ENCODE measurements at places on chromosomes 12 and 14.

DNA sequence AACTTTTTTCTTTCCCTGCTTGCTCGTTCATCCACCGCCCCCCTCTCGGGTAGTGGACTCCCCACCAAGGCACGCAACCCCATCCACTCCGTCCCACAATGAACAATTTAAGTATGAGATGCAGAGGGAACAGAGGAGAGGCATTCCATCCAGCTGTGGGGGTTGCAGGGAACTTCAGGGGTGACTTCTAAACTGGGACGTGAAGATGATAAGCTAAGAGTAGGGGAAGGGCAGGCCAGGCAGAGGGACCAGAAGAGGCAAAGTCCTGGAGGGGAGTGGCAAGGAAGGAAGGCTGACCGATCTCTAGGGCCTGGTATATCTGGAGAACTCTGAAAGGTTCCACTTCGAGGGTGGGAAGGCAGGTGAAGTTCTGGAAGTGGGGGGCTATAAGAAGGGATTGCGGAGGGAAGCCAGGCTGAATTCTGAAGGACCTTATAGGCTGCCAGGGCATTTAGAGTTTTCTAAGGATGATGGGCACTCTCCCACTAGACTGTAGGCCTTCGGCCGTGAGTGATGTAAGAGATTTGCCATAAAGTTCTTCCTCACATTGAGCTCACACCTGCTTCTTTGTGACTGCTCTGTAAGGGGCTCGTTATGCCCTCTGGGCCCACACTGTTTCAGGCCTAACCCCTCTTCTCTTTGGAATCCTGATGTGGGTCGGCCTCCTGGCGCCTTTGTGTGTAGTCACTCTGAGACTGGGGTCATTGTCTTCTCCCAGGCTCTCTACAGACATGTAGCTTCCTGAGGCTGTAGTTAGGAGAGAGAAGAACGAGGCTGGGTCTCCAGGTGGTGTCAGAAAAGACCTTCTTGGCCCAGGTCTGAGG is 12.1 kb downstream of the NFATC4 start:
- DNase-seq: no peak

GRCh38 chr14:92437729-92438285 is 75.8 kb upstream of the RIN3 start:
- DNase-seq: no peak

GRCh38 chr14:49464885-49465284 is 121.3 kb downstream of the RPS29 start:
- no peak for DNase-seq

DNA sequence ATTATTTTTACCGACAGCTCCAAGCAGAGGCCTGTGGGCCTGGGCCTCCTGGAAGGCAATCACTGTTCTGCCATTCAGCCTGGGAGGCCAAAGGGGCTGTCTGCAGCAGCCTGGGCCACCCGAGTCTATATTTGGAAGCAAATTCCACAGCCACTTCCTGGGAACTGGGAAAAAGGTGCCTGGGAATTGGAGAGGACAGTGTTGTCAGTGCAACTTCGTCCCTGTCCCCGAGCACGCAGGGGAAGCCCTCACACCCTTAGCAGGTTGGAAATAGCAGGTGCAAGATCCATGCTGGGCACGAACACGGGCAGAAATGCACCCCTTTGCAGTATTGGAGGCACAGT is 9.6 kb upstream of the TBX5 start:
- DNase-seq: no peak

- peak; percentile 62 for DNase-seq
Measured at GRCh38 chr14:104094056-104094708, 8.7 kb downstream of the ASPG start.

DNA sequence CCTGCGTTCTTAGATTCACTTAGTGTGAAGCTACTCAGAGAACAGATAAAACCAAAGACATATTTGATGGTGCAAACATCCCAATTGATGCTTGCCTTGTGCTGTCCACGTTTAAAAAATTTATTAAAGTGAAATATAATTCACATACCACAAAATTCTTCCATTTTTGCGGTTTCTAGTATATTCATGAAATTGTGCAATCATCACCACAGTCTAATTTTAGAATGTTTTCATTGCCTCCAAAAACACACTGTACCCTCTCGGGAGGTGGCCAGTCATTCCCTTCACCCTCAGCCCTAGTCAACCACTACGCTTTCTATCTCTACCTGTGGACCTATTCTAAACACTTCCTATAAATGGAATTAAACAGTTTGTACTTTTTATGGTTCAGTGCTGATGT is 1109.2 kb downstream of the FLRT2 start:
- DNase-seq: no peak

- DNase-seq: no peak
Measured at GRCh38 chr14:72557671-72558070, 336.2 kb downstream of the DPF3 start.

GRCh38 chr14:99338313-99338712 is 66.3 kb upstream of the BCL11B start:
- DNase-seq: no peak

GRCh38 chr12:15966426-15966825 is 55.3 kb downstream of the DERA start:
- no peak for DNase-seq

GRCh38 chr12:84077679-84078078 is 834.9 kb downstream of the SLC6A15 start:
- DNase-seq: no peak

Data from mucosa of descending colon (tissue), 3 donors.